Activated T-cell treated with anti-CD3 and anti-CD28 coated beads, Interleukin-2, amount 50 U/mL, for 72 hours (primary cell): ENCODE measurements at places on chromosomes 3 and 15.

DNA sequence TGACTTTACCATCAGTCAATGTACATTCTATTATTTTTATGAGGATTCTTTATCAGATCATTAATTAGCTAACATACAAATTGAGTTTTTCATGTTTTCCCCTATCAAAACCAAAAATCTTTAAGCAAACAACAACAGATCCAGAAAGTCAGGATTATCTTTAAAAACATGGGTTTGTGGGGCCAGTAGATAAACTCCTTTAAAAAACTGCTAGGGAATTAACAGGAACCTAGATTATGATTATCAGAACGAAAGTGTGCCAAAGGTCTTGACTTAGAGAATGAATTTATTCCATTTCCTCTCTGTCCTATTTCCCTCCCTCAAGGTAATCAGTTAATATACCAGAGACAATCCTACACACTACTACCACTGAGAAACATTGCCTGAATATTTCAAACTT is 13.2 kb upstream of the CCDC13 start:
- peaks cover 9% of the 10 kb centered on the region for H3K36me3 ChIP-seq
- peaks cover 6% of the 10 kb centered on the region for H3K4me1 ChIP-seq
- no peak overlapping the region for H3K4me3 ChIP-seq
- no peaks in the 10 kb centered on the region for H3K27me3 ChIP-seq
- no peak overlapping the region for H3K27ac ChIP-seq

- no peaks in the 10 kb centered on the region for H3K27me3 ChIP-seq
- no peaks in the 10 kb centered on the region for H3K4me1 ChIP-seq
- H3K27ac ChIP-seq = no peak overlapping the region
- no peaks in the 10 kb centered on the region for H3K36me3 ChIP-seq
Observed at GRCh38 chr3:164230385-164231094, 847.8 kb downstream of the SI start.

DNA sequence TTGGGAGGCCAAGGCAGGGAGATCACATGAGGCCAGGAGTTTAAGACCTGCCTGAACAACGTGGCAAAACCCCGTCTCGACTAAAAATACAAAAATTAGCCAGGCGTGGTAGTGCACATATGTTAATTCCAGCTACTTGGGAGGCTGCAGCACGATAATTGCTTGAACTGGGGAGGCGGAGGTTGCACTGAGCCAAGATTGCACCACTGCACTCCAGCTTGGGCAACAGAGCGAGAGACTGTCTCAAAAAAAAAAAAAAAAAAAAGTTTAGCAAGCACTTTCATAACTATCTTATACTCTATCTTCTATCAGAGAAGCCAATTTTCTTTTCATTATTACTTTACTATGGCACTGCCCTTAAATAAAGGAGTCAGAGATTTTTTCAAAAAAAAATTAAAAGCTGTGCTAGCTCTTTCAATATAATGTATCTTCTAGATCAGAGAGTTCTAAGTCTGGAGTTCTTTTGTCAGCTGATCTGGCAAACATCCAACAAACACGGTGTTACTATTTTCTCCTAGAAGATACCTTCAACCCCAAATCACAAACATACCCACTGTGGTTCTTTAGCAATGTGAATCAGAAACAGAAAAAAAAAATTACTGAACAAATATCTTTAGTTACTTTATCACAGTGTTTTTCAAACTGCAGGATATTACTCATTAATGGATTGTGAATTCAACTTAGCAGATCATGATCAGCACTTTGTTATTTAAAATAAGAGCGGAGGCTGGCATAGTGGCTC is 3.0 kb downstream of the ZNF770 start:
- DNase-seq = no peak
- peak overlapping the region; percentile 96 for H3K27ac ChIP-seq
- no peaks in the 10 kb centered on the region for H3K27me3 ChIP-seq
- H3K4me1 ChIP-seq = peaks cover 56% of the 10 kb centered on the region
- H3K36me3 ChIP-seq = peaks cover 12% of the 10 kb centered on the region

GRCh38 chr3:31790193-31791089 is 190.6 kb downstream of the OSBPL10 start:
- H3K4me3 ChIP-seq = no peak overlapping the region
- no peak overlapping the region for H3K27ac ChIP-seq
- DNase-seq = no peak
- no peaks in the 10 kb centered on the region for H3K36me3 ChIP-seq

GRCh38 chr3:9035473-9035872 is 72.2 kb upstream of the RAD18 start:
- H3K4me1 ChIP-seq = no peaks in the 10 kb centered on the region
- no peaks in the 10 kb centered on the region for H3K27me3 ChIP-seq
- H3K27ac ChIP-seq = no peak overlapping the region
- no peaks in the 10 kb centered on the region for H3K36me3 ChIP-seq
- no peak overlapping the region for H3K4me3 ChIP-seq

DNA sequence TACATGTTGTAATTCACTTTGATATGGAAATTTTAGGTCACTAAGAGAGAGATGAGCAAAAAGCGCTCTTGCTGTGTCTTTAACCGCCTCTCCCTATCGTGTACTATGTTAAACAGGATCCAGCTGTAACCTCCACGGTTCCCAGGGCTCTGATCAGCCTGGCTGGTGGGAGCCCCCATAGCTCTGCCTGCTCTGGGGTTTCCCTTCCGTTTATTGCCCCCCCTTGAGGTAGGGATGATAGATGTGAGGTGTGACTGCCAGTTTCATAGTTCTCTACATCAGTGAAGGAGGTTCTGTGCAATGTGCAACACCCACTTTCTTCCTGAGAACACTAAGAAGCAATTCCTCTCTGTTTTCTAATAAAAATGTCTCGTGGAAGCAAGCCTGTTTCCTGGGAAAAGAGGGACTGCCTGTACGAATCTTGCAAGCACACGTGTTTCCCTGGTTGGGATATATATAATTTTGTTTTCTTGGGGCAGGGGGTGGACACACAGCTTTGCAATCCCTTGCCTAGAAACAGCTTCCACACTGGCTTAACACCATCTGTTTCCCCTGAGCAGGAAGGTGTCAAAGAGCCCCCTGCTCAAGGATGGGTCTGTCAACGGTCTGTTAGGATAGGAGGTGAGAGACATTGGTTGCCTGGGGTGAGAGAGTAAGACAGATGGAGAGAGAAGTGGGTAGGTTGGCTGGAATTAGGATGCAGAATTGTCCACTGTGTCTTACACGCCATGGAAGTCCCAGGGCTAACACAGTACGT is 23.8 kb downstream of the CORO2B start:
- H3K27ac ChIP-seq = no peak overlapping the region
- H3K4me1 ChIP-seq = no peaks in the 10 kb centered on the region
- DNase-seq = no peak
- no peaks in the 10 kb centered on the region for H3K27me3 ChIP-seq
- no peak overlapping the region for H3K4me3 ChIP-seq
- no peaks in the 10 kb centered on the region for H3K36me3 ChIP-seq

DNA sequence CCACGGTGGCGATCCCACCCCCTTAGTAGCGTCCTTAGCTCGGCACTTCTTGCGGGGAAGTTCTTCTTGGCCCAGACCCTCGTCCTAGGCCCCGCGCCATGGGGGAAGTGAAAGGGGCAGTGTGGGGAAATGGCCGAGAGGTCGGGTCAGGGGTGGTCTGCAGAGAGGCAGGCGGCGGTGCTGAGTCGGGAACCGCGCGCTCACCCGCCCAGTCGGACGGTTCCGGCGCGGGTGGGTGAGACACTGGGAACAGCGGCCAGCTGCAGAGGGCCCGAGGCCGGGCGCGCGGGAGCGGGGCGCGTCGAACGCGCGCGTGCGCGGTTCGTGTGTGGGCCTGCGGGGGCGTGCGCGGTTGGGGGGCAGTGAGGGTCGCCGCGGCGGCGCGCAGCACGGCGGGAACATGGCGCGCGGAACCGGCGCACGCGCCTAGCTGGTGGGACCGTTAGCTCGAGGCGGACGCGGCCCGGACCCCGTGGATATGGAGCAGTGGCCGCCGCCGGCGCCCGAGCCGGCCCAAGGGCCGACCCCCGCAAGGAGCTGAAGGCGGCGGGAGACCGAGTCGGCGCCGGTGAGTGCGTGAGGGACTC is 246.9 kb downstream of the GOLGA6L6 start:
- DNase-seq = no peak
- no peaks in the 10 kb centered on the region for H3K4me1 ChIP-seq
- H3K27ac ChIP-seq = no peak overlapping the region
- H3K4me3 ChIP-seq = no peak overlapping the region

- peak overlapping the region; percentile 11 for H3K27ac ChIP-seq
- H3K36me3 ChIP-seq = no peaks in the 10 kb centered on the region
- no peak for DNase-seq
- H3K27me3 ChIP-seq = no peaks in the 10 kb centered on the region
Observed at GRCh38 chr15:58724466-58724865, 25.0 kb downstream of the ADAM10 start.

DNA sequence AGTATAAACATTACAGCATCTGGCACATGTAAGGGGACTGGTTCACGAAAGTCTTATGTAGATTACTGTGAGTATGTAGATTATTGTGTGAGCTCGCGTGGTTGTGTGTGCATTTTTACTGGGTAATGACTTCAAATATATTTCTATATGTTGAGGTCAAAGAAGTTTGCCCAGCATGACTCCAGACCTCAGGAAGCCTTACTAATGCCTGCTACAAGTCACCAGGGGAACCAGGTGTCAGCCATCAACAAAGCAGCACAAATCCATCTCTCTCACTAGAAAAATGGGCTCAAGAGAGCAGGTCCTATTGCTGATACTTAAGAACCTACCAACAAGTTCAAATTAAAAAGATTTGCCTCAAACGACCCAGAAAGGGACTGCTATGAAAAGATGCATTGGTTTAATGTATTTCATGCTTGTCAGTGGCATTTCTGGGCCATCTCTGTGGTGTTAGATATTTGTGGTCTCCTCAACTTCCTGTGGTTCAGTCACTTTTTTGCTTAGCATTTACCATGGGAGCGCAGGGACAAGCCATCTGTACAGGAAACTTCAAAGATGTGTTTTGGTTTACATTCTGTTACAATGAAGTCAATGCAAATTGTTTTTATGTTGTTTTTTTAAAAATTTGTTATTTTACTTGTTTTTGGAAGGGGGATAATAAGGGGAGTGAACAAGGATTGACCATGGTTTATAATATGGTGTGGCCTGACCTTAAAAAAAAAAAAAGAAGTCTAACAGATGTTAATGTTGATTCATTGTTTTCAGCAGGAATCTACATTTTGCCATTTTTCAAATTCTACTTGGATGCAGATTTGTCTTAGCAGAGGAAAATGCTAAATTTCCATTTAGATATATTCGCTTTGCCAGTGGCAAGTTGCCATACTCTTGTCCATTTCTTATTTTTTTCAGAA is 172.1 kb upstream of the ADAMTS9 start:
- no peak overlapping the region for H3K4me3 ChIP-seq
- H3K27ac ChIP-seq = no peak overlapping the region
- no peak for DNase-seq
- no peaks in the 10 kb centered on the region for H3K27me3 ChIP-seq
- H3K36me3 ChIP-seq = no peaks in the 10 kb centered on the region

DNA sequence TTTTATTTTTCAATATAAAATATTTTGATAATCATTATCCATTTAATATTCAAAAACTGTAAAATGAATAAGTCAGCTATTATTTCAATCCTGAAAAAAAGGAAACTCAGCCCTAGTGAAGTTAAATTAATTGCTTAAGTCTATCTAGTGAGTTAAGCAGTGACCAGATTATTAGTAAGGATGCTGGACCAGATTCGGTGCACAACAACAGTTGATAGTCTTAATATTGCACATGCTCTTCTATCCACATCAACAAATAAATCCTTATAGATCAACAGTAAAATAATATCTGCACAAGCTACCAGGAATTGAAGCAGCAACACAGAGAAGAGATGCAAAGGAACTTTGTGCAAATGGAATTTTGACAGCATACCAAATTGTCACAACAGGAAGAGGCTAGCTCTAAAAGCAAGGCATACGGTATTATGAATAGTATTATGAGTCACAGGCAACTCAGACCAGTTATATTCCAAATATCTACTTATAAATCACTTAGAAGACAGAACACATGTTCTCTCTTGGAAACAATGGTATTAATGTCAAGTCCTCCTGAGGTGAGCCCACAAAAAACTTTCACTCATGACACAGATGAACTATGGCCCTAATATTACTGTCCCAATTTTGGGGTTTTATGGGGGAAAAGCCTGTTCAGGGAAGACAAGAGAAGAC is 24.9 kb downstream of the VPS13C start:
- H3K27me3 ChIP-seq = no peaks in the 10 kb centered on the region
- peaks cover 23% of the 10 kb centered on the region for H3K36me3 ChIP-seq
- no peak overlapping the region for H3K4me3 ChIP-seq
- H3K27ac ChIP-seq = no peak overlapping the region
- DNase-seq = no peak

- peaks cover 9% of the 10 kb centered on the region for H3K4me1 ChIP-seq
- DNase-seq = peak; percentile 62
Observed at GRCh38 chr3:114706591-114707232, 412.9 kb downstream of the TIGIT start.

DNA sequence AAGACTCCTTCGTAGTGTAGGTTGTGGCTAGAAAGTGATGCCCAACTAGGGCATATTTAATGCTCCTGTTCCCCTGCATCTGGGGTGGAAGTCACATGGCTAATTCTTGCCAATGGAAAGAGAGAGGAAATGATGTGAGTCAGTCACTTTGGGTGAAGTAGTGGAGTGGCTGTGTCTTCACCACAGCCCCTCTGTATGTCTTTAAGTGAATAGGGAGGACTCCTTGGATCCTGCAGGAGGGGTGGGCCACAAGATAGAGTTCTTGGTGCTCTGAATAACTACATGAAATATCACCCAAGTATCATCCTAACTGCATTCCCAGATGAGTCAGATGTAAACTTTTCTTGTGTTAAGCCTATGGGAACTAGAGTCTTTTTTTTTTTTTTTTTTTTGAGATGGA is 17.8 kb upstream of the MB21D2 start:
- no peaks in the 10 kb centered on the region for H3K4me1 ChIP-seq
- H3K4me3 ChIP-seq = no peak overlapping the region
- H3K27me3 ChIP-seq = no peaks in the 10 kb centered on the region

DNA sequence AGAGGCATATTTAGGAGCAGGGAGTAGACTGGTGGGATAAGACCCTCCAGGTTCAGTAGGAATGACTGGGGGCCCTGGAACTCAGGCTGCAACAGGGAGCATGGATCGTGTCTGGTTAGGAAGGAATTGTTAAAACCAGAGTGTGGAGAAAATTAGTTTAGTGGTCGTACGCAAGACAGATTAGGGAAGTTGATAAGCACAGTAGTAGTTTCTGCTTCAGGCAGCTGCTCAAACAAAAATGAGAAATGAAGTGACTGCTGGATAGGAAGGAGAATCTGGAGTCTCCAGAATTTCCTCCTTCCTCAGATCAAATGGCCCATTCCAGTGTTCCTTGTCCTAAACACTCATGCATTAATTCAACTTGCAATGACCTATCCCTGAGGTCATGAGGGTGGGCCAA is 11.2 kb downstream of the MYD88 start:
- no peak overlapping the region for H3K4me3 ChIP-seq
- no peak for DNase-seq
- peaks cover 39% of the 10 kb centered on the region for H3K4me1 ChIP-seq
- no peak overlapping the region for H3K27ac ChIP-seq
- H3K27me3 ChIP-seq = no peaks in the 10 kb centered on the region
- H3K36me3 ChIP-seq = peaks cover 2% of the 10 kb centered on the region
